T-helper 1 cell (primary cell): ENCODE measurements at places on chromosomes 12 and 14.

DNA sequence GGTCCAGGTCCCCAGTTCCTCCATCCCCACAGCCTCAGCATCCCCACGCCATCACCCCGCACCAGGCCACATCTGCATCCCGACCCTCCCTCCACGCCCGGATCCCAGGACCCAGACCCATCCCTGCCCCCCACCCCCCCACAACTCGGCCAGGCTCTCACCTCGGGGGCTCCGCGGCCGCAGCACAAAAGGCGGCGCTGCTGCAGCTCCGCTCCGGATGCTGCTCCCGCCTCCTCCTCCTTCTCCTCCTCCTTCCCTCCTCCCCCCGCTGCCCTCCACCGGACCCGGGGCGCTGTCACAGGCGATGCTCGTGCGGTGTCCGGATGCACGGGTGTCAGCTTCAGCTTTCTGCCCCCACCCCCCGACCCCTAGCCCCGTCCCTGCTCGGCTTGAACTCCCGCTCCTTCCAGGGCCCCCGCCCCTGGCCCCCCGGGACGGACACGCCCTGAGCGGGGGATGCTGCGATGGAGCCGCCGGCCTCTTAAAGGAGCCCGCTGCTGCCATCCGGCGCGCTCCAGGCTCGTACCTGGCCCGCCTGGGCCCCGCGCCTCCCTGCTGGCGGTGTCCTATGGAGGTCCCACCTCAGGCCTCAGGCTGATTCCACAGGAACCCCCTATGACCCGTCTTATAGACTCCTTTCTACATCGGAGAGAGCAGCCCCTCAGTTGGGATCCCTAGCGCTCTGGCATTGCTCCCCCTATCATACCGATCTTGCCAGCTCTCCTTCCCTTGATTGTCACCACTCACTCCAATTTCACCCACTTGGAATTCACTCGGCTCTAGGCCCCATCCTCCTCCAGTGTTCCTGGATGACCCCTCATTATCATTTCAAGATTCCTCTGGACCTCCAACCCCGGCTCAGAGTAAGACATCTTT is at the start of gene MAP3K12:
Gene MAP3K12, minus strand, starts transcription at position 193 of the 876 bp plus-strand sequence. CDS start 12,067 bp downstream, outside the sequence.
- DNase-seq: peak; percentile 64

DNA sequence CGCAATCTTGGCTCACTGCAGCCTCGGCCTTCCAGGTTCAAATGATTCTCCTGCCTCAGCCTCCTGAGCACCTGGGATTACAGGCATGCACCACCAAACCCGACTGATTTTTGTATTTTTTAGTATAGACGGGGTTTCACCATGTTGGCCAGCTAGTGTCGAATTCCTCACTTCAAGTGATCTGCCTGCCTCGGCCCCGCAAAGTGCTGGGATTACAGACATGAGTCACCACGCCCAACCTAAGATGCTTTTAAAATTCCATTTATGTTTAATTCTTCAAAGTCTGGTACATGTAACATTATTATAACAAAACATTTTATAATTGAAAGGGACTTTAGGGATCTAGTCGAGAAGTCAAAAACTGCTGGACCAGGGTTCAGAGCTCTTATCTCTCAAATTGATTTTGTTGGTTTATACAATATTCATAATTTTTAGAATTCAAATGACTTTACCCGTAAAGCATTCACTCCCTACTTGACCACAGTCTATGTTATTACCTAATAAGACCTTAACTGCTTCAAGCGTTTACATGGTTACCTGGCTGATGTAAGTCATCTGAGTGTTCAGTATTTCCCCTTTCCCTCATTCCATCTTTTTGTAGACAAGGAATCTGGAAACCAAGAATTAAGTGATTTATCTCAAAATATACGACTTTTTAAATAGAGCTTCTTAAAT is 28.2 kb downstream of the RAP1B start:
- no peak for DNase-seq

GRCh38 chr14:103220982-103221641 is 97.9 kb downstream of the TNFAIP2 start:
- DNase-seq: no peak

DNA sequence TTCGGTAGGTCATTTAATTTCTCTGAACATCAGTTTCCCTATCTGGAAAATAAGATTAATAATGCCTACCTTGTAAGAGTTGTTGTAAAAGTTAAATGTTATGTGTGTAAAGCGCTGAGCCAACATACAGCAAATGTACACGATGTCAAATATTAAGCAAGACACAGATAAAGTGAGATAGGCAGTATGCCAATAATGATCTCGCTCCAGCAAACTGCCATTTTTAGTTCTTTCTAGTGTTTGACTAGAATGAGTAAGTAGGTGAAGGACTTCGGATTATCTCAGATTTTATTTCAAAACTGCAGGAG is 840 bp downstream of the DHRS7 start:
- no peak for DNase-seq

GRCh38 chr14:72776701-72777261 is 117.1 kb downstream of the DPF3 start:
- no peak for DNase-seq

GRCh38 chr12:43103866-43104265 is 448.1 kb downstream of the ADAMTS20 start:
- DNase-seq: no peak

GRCh38 chr12:64911081-64911480 is 86.6 kb downstream of the TBC1D30 start:
- no peak for DNase-seq

DNA sequence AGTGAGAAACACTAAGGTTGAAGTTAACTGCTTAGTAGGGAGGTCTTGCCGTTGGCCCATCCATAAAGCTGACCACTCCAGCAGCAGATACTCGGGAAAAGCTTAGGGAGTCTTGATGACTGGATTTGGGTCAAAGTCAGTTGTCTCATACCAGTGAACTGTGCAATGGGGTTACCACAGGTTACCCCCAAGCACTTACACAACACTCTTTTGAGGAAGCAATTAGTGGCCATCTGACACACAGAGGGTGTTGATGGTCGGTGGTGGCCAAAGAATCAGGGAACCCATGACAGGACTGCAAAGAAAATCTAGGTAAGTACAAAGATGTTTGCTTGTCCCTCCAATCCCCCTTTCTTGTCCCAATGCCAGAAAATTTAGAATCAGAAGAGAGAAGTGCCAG is 410.2 kb downstream of the APAF1 start:
- no peak for DNase-seq

GRCh38 chr14:51473808-51474565 is 177.7 kb upstream of the FRMD6 start:
- DNase-seq: no peak

GRCh38 chr12:98725476-98726247 is 80.6 kb downstream of the APAF1 start:
- no peak for DNase-seq

DNA sequence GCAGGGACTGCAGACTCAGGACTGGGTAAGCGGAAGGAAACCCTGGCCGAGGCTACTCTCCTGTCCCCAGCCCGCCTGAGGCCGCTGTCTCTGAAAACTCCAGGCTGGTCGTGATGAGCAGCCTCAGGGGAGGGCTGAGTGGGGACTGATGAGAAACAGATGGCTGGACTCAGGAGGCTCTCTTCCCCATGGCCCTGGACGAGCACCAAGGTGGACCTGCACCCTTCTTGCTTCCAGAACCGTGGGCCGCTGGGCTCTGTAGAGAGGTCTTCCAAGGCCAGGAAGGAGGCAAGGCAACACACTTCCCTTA is 1.1 kb downstream of the TEX22 start:
- no peak for DNase-seq

GRCh38 chr12:82057770-82058169 is 298.6 kb upstream of the PPFIA2 start:
- no peak for DNase-seq

DNA sequence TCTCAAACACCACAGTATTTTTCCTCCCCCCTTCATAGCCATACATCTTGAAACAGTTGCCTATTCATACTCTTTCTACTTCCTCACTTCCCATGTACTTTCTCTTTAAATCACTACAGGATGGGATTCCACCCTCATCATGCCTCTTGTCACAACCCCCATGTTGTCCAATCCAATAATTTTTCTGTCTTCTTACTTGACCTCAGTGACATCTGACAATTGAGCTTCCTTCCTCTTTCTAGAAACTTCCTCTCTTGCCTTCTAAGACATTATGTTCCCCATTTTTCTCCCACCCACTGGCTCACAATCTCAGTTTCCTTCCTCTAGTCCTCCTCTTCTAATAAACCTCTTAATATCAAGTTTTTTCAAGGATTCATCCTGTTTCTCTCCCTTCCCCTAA is 5.3 kb downstream of the C2CD5 start:
- no peak for DNase-seq

DNA sequence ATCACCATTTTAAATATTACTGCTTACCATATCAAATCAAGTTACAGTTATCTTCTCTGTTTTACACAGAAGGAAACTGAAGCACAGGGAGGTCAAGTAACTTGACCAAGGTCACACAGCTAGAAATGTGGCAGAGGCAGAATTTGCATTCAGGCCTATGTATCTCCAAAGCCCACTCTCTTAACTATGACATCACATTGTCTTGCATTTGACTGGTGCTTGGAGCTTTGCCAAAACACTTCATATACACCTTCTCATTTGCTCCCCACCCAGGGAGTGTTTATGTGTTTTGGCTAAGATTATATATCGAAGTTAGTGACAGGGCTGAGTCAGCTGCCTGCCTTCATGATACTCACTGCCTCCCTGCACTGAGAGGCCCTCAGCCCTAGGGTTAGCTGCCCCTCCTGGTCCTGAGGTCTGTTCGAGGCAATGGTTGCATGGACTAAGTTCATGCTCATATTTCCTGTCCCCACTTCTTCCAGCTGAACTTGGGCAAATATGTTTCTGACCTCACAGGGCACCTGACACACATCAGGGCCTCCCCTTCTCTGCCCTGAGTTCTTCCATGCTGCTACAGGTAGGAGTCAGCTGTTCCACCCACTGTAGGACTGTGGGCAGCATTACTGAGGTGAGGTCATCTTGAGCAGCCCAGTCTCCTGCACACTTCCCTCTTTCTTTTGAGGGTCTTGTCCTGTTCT is 1.8 kb downstream of the GALNT6 start:
- DNase-seq: no peak

- no peak for DNase-seq
These were observed 109.0 kb downstream of the LRIG3 start for GRCh38 chr12:58811346-58811745.

DNA sequence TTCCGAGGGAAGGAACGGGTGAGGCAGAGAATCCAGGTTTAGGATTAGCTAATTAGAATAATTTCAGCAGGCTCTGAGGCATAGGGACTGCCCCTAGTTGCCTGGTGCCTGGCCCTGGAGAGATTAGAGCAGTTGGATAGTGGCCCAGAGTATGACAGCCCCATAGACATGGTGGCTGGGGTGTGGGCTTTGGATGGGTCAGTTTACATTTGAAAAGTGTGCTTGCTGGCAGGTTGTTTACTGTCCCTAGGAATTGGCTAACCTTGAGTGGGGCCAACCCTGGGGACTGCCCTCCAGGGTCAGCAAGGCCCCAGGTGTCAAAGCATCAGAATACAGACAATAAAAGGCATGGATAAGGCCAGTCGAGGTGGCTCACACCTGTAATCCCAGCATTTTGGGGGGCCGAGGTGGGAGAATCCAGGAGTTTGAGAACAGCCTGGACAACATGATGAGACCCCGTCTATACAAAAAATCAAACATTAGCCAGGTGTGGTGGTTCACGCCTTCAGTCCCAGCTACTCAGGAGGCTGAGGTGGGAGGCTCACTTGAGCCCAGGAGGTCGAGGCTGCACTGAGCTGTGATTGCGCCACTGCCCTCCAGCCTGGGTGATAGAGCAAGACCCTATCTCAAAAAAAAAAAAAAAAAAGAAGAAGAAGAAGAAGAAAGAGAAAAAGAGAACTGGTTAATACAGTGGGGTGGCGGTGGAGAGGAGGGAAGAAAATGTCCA is 182.3 kb upstream of the PWP1 start:
- DNase-seq: no peak

DNA sequence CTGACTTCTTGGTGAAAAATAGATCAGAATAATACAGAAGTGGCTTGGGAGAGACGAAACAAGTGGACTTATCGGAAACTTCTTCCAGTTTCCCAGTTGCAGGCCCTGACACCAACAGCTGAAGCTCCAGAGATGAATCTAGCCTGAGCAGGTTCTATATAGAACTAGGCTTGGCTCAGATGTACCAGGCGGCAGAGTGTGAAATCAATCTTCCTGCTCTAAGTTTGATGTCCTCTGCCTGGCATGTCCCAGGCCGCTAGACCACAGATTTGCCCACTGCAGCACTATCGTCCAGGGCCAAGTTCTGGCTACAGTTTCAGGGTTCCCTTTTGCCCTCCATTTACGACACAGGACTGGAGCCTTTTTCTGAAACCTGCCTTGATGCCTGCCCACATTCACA is 91.3 kb upstream of the PLEKHA5 start:
- no peak for DNase-seq

DNA sequence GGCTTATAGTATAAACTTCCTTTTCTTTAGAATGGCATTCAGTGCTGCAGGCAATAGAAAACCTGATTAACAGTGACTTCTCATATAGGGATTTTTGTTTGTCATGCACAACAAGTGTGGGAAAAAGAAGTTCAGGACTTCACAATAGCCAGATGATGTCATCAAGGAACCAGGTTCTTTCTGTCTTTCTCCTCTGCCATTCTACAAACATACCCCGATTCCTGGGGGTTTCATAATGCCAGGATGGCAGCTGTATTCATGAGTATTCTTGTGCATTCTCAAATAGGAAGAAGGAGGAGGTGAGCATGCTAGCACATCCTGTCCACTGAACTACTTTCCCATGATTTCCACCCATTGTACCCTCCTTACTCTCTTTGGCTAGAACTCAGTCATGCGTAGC is 182.7 kb upstream of the EEA1 start:
- DNase-seq: no peak

GRCh38 chr12:122395319-122395718 is 27.1 kb downstream of the CLIP1 start:
- no peak for DNase-seq

DNA sequence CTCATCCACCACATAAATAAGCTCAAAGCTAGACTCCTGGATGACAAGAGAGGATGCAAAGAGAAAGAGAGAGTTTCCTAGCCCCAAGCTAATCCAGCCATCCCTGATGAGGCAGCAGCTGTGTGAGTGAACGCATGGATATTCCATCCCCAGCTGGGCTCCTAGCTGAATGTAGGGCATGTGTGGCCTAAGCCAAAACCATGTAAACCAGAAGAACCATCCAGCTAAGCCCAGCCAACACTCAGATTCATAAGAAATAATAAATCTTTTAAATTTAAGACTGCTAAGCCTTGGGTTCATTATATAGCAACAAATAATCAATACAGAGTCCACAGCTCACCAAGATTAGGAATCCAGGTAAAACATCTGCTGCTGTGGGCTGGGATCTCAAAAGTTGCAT is 94.3 kb downstream of the TNFAIP2 start:
- no peak for DNase-seq

DNA sequence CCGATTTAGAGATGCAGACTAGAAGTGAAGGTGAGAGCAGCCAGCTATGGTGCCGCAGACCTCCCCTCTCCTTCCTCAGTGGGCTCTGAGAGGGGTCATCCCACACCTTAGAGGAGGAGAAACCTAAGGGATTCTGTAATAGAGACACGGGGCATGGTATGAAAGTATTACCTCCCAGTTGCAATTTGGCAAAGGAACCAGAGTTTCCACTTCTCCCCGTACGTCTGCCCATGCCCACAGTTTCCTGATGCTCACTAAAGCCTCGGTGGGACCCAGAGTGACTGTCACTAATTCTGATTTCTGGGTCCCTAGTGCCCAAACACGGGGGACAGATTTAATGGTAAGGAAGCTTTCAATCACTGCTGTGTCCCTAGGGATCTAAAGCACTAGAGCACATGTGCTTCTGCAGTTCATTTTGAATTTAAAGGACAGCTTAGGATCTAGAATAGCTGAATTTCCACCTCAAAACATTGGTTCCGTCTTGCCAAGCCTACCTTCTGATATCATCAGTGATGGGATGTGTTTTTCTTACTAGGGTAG is 44.1 kb downstream of the DAD1 start:
- DNase-seq: no peak
